Umbilical cord (tissue), 2 donors: ENCODE measurements at places on chromosomes 16 and 17. TPM values are rescaled to one million over a fixed set of nuclear protein-coding genes. Genes with fewer than 3 reads are reported as not detected.
A peak's percentile ranks its signal among the peaks of the same experiment; 100 is the strongest.

- no peak for DNase-seq
Measured at GRCh38 chr17:61378658-61379456, 20.8 kb upstream of the TBX2 start.

- DNase-seq = no peak
Measured at GRCh38 chr17:2028737-2029136, 1.2 kb upstream of the DPH1 start.

The ATP1B2 gene
- total RNA-seq = 2.6 TPM

DNA sequence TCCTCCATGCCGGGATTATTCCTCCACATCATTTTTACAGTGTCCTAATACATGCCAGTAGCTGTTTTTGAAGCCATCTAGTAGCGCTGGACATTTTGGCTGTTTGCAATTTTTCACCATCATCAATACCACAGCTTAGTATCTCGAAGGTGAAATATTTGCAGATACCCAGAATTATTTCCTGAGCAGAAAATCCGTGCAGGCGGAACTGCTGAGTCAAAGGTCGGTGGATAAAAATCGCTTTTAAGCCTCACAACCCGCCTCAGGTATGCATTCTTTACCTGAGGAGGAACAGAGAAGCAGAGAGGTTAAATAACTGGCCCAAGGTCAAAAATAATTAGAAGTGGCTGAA, 584 bp upstream of the TNRC6A start:
- DNase-seq = no peak

DNA sequence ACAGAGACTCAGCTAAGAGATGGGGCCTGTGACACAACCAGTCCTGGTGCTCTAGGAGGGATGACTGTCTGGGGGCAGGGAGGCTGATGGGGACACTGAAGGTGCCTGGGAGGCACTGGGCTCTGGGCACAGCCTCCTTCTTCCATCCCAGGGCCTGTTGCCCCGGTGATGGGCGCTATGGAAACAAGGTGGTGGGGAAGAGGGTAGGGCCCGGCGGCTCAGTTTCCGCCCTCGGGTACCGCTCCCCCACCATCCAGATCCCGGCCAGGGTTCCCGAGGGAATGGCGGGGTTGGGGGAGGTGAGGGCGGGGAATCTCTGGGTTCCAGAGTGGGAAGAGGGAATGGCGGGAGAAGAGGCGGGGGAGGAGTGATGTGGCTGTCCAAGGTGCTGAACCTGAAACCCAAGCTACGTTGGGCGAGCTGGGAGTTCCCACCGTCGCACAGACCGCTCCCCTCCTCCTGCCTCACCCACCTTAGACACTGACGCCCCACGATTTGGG, 981 bp downstream of the KCNH4 start:
- peak; percentile 56 for DNase-seq
